ENCODE measurements at places on chromosomes 6 and 20.

GRCh38 chr6:3312604-3313231, 54.0 kb downstream of the PSMG4 start:
- no peak for DNase-seq

- DNase-seq = peak; percentile 2
Observed at GRCh38 chr6:74113901-74114300, 417.9 kb downstream of the CD109 start.

DNA sequence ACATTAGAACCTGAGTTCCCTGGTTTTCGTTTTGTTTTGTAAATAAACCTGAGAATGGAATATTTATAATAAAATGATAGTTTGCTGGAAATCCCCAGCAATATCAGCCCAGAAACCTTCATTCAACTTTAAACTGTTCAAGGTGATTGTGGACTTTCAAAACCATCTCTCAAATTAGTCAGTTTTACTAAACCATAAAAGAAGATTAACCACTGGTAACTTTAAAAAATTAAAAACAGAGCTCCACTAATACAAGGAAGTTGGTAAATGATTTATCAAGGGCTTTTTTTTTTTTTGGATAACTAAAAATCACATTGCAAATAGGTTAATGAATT, 10.0 kb downstream of the MBOAT1 start:
- DNase-seq = no peak

- DNase-seq = no peak
Observed at GRCh38 chr6:163814494-163815364, 400.2 kb downstream of the QKI start.

GRCh38 chr6:126280287-126280686, 59.6 kb upstream of the CENPW start:
- DNase-seq = no peak

DNA sequence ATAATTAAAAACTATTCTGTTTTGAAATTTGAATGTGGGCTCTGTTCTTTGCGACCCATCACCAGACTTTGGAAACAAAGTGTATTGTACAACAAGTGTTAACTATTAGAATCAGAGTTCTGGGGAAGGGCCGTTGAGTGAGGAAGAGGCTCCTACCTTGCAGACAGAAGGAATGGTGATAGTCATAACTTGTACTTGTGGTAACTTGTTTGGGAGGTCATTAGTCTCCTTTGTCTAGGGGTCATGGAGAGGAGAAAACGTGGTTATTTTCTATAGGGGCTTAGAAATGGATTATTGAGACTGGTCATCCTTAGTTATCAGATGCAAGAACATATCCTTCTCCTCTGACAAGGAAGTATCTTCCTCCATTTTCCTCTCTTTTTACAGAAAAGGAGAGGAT, 174.8 kb downstream of the BMP2 start:
- peak; percentile 56 for DNase-seq

- DNase-seq = no peak
Observed at GRCh38 chr6:69456086-69456485, 340.7 kb downstream of the LMBRD1 start.

DNA sequence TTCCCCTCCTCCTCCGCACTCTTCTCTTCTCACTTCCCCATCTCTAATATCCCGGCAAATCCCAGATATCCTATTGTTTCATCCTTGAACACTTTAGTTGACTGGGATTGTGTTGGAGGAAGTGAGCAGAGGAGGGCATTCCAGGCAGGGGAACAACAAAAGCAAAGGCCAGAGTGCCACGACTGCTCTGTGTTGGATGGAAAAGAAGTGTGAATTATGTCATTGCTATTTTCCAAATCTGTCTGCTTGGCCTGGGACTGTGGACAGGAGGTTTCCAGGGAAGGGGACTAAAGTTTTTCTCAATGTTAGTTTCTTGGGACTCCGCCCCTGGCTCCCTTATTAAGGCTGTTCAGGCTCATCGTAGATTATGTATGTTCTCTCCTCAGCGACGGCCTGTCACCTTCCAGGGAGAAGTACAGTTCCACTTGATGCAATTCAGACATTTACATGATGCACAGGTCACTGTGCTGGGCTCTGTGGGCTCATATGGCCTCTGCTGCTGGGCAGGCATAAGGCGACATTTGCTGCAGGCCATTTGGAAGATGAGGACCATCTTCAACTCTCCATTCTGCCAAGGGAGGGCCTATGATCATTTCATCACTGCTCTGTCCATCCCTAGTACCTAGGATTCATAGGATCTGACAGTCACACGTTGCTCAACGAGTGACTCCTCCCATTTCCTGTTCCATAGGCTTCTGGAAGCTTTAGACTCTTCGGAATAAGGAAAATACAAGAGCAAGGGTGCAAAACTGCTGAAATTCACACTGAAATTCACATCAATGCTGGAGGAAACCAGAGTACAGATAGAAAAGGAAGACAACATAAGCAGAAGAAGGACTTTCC, 99.1 kb upstream of the KCNK16 start:
- DNase-seq = peak; percentile 29

DNA sequence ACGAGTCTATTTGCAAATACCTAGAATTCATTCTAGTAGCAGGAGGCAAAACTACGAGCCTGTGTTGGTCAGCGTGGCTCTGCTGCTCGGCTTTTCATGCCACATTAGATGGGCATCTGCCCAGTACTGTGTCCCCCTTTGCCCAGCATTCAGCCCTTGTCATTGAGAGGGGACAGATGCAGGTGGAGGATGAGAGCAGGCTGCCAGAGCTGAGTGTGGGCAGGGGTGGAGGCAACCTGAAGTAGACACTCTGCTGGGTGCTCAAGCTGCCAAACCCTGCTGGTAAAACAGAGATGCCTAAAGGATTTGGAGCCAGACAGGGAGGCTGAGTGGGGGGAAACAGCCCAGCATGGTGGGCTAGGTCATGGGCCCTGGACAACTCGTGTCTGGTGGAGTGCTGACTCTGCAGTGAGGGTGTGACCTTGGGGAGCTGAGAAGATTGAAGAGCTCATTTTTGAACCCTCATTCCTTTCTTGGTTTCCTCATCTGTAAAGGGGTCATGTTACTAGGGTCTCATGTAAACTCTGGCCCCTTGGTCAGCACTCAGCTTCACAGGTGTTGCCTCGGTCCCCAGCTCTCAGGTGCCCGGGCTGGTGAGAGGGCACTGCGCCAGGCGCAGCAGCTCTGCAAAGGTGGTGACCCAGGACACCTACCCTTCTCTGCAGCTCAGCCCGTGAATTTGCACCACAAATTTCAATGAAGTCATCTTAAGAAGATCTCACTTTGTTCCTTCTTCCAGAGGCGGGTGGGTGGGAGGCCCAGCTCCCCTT, 64.2 kb upstream of the BHLHE23 start:
- DNase-seq = no peak

DNA sequence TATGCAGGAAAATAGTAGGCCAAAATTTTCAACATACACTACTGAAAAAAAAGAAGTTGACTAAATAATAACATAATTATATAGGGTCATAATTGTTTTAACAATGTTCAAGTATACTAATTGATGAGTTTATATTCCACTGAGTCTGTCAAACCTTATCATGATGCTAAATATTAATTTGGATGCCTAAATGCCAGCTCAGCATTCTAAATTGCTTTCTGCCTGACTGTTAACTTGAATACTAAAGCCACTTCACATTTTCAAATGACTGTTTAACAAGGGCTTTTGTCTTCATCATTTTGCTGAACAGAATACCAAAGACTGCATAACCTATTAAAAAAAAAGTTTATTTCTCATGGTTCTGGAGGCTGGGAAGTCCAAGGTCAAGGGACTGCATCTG, 232.8 kb downstream of the DOK5 start:
- no peak for DNase-seq

DNA sequence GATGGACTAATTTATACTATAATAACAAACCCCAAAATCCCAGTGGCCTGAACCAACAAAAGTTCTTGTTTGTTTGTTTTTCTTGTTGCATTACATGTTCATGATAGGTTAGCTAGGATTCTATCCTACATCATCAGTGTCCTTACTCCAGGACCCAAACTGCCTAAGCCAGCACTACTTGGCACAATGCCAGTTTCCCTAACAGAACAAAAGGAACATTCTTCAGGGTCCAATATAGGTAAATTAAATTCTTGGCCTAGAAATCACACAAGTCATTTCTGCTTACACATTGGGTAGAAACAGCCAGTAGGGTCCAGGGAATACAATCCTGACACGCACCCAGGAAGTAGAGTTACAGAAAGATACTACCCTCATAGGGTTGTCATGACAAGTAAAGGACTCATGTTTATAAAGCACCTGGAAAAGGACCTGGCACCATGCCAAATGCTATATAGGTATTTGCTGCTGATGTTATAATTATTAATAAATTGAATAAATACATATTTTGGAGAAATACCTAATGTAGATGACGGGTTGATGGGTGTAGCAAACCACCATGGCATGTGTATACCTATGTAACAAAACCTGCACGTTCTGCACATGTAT, 38.8 kb downstream of the RCAN2 start:
- DNase-seq = no peak

GRCh38 chr6:51743999-51744398, 343.4 kb downstream of the PKHD1 start:
- peak; percentile 47 for DNase-seq

DNA sequence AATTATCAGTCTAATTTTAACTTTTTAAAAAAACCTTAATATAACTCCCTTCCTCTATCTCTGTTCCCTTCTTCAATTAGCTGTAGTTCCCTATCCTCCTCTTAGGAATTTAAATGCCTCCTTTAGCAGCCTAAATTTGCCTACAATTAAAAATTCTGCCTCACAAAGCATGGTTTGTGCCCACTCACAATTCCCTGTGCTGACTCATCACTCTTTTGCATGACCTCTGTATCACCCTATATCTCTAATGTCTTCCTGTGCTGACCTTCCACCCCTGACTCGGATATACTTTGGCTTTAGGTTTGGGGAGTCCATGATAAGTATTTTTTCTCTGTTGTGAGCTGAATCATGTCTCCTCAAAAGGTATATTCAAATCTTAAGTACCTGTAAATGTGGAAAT, 253.6 kb downstream of the RNF144B start:
- no peak for DNase-seq

DNA sequence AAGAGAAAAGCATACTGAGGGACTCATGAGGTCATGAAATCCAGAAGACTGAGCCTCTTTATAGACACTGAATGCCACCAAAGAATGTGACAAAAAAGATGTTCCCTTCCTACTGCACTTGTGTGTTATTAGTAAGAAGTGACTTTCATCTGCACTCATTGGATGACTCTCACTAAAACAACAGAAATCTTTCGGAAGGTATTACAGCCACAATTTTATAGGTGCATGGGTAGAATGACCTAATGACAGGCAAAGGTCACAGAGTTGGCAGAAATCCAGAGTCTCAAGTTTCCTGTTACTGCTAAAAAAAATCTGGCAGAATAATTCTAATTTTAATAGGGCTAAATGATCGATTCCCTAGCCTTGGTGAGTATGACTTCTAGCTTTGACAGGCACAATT, 13.3 kb downstream of the PKHD1 start:
- DNase-seq = no peak

GRCh38 chr6:195861-196360, 96.4 kb upstream of the DUSP22 start:
- DNase-seq = no peak

- no peak for DNase-seq
Observed at GRCh38 chr6:119453242-119454200, 104.0 kb upstream of the MAN1A1 start.

- DNase-seq = peak; percentile 68
Observed at GRCh38 chr6:166678426-166678825, 51.4 kb upstream of the RPS6KA2 start.
